ENCODE measurements at places on chromosomes 4 and X. TPM values are rescaled to one million over a fixed set of nuclear protein-coding genes. Genes with fewer than 3 reads are reported as not detected.

CPE gene
- total RNA-seq: 137 TPM

BMPR1B gene
- total RNA-seq: 21.1 TPM

ARX gene
- total RNA-seq: 1.4 TPM

ABCD1 gene
- 7.2 TPM for total RNA-seq

MAGED4B gene
- total RNA-seq: 30.1 TPM

NLGN3 gene
- total RNA-seq: 1.9 TPM

MBNL3 gene
- 9.8 TPM for total RNA-seq

HDX gene
- 4.7 TPM for total RNA-seq

PPP1R3F gene
- total RNA-seq: 5.5 TPM

FRYL gene
- total RNA-seq: 38.3 TPM

RXFP1 gene
- total RNA-seq: 1.1 TPM

BGN gene
- 39.7 TPM for total RNA-seq

CPLX1 gene
- 0.13 TPM for total RNA-seq

ATP2B3 gene
- total RNA-seq: 0.18 TPM

NUP62CL gene
- 0.84 TPM for total RNA-seq

MAGEB1 gene
- total RNA-seq: not detected

RIPPLY1 gene
- 0.53 TPM for total RNA-seq

KLKB1 gene
- 0.09 TPM for total RNA-seq

CRMP1 gene
- 6.9 TPM for total RNA-seq

VCX2 gene
- not detected for total RNA-seq

ETNPPL gene
- total RNA-seq: not detected

SSX4B gene
- total RNA-seq: not detected

APEX2 gene
- total RNA-seq: 3.7 TPM
